Muscle of arm (tissue), 14 donors: ENCODE measurements at places on chromosomes 3 and 15.

- DNase-seq, result no peak
Measured at GRCh38 chr3:128074851-128075521, 22.7 kb downstream of the SEC61A1 start.

DNA sequence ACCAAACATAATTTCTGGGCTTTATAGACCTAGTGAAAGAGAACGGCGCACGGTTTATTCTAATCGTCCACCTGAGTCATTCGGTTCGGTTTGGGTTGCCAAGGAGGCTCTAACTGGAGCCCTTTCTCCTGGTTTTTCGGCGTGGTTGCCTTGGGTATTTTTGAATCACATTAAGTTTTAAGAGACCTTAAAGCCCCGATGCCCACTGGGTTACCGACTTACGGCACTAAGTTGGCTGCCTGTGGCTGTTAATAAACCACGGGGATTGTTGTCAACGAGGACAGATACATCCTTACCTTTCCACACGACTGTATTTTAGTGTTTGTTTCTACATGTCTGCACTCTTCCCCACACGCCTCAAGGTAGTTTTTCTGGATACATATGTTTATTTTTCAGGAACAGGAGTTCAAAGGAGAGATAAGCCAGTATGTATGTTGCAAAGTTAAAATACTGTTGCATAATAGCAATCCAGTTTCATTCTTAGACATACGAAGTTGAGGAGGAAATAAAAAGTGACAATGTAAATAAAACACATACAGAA is 1.2 kb upstream of the ANP32A start:
- no peak for DNase-seq

- no peak for DNase-seq
Measured at GRCh38 chr3:73060302-73060723, 1.1 kb upstream of the EBLN2 start.

DNA sequence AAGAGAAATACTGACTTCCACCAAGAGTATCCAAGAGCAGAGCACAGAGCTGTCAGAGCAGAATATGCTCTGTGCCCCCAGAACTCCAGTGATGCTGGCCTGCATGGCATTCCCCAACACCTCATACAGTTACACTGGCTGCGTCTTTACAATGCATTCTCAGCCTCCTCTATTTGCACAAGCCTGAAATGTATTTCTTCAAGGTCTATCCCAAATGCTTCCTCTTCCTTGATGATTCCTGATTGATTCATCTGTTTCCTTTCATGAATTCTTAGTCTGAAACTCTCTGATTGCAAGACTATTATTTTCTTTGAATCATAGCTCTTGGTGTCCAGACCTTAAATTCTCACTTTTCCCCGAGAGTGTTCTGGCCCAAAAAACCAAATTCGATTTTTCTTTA is 664.7 kb downstream of the MECOM start:
- DNase-seq, result no peak

DNA sequence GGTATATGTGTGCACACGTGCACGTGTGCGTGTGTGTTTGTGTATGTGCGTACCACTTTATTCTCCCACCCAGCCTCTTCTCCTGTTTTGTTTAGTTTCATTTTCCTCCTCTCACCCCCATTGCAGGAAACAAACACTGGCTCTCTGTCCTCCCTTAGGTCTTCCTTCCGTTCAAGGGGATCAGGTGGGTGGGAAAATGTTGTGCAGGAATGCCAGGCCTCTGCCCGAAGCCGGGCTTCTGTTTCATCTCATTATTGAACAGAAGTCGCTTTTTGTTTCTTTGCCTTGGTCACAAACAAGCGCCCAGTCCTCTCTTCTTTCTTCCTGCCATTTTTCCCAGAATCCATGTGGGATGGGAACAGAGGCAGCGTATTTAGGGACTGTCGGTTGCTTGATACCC is 69.6 kb downstream of the IGF1R start:
- DNase-seq, result no peak

GRCh38 chr3:149589332-149589731 is 68.5 kb downstream of the WWTR1 start:
- DNase-seq, result no peak

DNA sequence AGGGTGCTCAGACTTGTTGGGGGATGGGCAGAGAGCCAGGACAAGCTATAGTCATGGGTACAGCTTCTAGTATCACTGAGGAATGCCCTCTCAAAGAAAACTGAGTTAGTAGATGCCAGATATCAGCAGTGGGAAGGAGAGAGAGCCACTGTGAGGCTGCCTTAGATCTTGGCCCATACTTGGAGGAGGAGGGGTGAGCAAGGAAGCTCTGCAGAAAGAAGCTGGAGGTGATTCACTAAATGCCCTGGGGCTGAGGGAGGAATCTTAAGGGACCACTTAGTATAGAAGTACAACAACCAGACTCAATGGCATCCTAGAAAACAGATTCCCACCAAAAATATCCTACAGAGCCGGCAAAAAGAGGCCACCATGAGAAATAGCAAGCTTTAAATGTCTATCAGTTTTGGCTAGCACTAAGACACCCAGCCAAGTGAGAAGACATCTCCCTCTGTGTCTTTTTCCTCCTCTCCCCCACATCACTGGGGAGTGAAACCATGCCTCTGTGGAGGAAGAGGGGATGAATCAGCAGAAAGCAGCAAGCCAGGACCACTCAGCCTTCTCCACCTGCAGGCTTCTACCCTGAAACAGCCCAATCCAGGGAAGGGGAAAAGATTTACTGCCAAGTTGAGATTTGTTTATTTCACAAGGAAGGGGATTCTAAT is 282.5 kb upstream of the STT3B start:
- DNase-seq, result no peak

- no peak for DNase-seq
Measured at GRCh38 chr3:143648708-143649107, 199.6 kb downstream of the SLC9A9 start.

GRCh38 chr3:759106-759505 is 333.7 kb upstream of the CNTN6 start:
- DNase-seq, result no peak

GRCh38 chr3:150146991-150147761 is 176.5 kb upstream of the PFN2 start:
- DNase-seq, result no peak

GRCh38 chr15:92797168-92798052 is 102.7 kb upstream of the CHD2 start:
- DNase-seq, result peak; percentile 85

DNA sequence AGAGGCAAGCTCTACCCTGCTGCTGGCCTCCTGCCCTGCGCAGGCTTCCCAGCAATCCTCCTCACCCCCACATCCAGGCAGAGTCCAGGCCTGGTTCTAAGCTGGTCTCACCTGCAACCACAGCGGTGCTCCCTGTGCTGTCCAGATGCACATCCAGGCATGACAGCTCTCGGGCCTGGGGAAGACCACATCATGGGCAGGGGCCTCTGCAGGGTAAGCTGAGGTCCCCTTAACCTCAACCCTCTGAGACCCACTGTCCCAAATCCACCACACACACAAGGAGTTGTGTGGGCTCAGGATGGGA is 10.8 kb downstream of the PLA2G4D start:
- DNase-seq, result no peak

DNA sequence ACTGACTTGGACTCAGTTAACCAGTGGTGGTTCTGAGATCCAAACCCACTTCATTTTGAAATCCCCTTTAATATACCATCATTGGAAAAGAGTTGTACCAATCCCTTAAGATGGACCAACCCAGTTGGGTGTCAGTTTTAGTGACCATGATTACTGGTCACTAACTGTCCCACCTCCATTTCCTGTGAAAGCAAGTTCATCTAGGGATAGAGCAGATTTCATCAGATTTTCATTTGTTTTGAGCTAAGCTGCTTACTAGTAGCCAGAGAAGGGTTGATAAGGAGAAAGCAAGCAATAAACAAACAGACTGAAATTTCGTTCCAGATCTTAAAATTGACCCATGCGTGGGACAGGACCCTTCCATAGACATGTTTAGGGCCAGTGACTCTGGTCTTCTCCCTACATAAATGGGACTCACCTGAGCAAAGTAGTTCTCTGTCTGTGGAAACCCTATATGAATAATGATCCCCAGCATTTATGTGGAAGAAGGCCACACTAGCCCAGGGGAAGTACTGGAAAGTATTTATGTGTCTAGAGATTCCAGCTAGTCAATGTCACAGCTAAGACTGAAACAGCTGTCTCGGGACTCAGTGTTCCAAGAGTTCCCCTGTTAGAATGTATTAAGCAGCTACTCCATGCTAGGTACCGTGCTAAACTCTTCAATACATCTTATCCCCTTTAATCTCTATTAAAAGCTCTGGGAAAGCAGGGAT is 196.0 kb upstream of the BCL6 start:
- DNase-seq, result no peak

- DNase-seq, result no peak
Measured at GRCh38 chr3:196886144-196886543, 18.4 kb downstream of the SENP5 start.

DNA sequence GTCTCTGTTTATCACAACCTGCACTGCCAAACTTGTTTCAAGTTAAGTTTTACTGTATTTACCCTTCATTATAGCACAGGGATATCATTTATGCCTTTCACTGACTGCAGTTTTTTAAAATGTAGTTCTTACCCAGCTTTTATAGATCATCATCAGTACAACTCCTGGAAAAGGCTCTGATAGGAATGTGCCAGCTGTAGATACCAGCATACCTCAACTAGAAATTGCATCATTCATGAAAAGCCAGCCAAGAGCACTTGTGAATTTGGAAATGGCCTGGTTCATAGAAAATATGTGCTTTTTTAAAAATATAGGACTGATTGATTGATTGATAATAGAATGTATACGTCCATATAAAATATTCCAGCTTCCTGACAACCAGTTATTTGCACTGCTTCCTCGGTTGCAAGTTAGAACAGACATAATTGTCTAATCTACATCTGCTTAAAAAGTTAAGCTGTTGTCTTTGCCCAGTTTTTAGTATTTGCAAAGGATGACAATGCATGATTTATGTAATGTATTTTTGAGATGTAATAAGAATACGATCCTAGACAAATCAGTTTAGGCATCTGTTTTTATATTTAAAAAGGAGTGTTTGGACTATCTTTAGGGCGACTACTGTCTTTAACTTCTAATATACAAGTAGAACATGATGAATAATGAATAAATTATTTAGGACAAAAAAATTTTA is 58.5 kb downstream of the DCUN1D1 start:
- DNase-seq, result no peak

DNA sequence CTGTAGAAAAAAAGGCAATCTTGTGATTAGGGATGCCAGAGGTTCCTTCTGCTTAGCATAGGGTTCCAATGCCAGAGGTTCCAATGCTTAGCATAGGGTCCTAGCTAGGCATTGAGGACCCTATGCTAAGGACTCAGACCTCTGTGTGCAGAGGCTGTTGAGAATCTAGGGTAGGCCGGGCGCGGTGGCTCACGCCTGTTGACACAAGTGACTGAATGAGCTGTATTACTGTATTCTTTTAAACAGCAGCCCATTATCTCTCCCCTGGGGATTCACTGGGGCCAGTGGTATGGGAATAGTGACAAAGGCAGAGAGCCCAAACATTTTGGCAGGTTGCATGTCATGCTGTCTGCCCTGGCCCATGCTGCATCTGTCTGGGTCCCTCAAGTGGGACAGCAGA is 16.2 kb downstream of the PAK6 start:
- no peak for DNase-seq

GRCh38 chr3:149366031-149366430 is 11.4 kb downstream of the TM4SF1 start:
- no peak for DNase-seq

DNA sequence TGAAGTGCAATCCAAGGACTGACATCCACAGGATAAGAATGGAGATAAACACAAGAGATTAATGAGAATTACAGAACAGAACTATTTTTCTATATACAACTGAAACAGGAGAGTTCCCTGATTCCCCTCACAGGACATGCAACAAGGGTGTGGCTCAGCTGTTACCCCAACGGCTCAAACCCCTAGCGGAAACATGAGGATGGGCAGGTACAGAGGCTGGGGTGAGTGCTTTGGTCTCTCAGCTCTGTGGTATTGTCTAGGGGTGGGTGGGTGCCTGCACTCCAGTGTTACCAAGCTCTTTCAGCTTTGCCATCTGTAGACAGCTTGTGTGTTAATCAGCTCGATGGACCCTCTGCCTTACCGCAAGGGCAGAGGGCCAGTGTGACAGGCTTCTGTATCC is 17.8 kb upstream of the LRIG1 start:
- DNase-seq, result no peak

- no peak for DNase-seq
Measured at GRCh38 chr3:18027161-18027939, 284.9 kb upstream of the TBC1D5 start.

DNA sequence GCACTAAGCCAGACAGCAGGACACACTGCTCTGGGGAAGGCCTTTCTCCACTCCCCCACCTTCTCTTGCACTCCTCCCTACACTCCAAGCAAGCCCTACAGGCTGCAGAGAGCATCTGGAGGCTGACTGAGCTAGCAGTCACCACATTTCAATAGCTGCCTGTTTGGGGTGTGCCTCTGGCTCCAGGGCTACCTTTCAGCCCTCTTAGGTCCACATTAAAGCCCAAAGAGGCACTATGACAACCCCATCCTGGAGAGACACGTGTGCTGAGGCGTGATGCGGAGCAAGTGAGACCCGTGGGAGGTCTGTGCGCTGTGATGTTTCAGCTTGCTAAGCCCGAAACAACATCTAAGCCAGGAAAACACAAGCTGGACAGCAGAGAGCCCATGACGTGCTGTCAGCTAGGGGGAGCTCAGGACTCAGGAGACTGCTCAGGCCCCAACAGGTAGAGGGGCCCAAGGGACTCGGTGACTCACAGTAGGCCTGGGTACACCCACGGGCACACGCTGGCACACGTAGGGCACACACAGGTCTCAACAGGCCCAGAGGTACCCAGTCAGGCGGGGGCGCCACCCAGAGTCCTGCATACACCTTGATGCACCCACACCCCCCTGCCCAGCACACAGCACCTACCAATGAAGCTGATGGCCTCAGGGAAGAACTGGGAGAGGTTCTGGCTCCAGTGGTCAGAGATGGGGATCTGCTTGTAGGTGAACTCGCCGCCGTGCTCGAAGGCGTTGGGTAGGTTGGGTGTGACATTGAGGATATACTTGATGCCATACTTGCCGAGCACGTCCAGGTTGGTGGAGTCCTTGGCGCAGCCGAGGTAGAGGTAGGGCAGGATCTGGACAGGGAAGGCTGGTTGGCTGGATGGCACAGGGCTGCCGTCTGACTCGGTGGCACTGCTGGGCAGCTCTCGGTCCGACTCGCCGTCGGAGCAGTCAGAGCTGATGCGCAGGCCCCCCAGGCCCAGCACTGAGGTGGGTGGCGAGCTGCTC is 2.8 kb downstream of the DUSP7 start:
- DNase-seq, result peak; percentile 35

DNA sequence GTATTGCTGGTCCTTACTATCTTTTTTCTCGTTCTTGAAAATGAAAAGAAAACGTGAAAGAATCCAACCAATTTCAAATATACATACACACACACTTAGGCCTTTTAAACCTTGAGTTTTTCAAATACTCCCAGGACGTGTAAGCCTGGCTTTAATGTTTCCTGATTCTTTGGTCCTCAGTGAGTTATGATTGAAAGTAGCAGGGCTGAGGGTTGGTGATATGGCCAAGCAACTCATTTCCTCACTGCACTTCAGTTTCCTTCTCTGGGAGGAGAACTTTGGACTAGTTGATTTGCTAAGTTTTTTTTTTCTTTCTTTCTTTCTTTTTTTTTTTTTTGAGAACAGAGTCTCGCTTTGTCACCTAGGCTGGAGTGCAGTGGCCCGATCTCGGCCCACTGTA is 34.6 kb downstream of the CHD2 start:
- no peak for DNase-seq
